ENCODE measurements at places on chromosomes 3 and 15.

- no peak for DNase-seq
Observed at GRCh38 chr3:30193625-30194044, 412.8 kb upstream of the TGFBR2 start.

DNA sequence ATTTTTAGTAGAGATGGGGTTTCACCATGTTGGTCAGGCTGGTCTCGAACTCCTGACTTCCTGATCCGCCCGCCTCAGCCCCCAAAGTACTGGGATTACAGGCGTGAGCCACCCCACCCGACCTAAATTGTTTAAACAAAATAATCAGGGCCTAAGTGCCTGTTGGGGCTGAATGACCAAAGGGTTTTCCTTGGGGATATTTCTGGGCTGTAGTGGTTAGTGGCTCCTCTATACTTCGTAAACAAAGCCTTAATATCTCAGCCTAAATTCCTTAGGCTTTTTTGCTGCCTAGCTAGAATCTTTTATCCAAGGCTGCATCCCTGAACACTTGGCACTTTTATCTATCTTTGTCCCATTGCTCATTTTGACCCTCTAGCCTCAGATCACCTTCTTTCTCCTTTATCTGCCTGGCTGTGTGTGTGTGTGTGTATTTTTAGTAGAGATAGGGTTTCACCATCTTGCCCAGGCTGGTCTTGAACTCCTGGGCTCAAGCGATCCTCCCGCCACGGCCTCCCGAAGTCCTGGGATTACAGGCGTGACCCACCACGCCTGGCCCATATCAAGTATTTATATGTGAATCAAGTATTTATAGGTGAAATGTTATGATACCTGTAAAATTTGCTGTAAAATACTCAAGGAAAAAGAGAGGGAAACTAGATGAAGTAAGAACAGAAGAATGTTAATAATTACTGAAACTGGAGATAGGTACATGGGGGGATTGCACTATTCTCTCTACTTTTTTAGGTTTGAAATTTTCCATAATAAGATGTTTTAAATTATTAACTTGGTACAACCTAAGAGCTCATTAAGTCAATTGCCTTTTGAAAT, 1.8 kb downstream of the NUSAP1 start:
- no peak for DNase-seq

GRCh38 chr3:14884665-14885064, 62.7 kb upstream of the NR2C2 start:
- DNase-seq: no peak

- DNase-seq: no peak
Observed at GRCh38 chr3:137148917-137149316, 191.1 kb downstream of the IL20RB start.

DNA sequence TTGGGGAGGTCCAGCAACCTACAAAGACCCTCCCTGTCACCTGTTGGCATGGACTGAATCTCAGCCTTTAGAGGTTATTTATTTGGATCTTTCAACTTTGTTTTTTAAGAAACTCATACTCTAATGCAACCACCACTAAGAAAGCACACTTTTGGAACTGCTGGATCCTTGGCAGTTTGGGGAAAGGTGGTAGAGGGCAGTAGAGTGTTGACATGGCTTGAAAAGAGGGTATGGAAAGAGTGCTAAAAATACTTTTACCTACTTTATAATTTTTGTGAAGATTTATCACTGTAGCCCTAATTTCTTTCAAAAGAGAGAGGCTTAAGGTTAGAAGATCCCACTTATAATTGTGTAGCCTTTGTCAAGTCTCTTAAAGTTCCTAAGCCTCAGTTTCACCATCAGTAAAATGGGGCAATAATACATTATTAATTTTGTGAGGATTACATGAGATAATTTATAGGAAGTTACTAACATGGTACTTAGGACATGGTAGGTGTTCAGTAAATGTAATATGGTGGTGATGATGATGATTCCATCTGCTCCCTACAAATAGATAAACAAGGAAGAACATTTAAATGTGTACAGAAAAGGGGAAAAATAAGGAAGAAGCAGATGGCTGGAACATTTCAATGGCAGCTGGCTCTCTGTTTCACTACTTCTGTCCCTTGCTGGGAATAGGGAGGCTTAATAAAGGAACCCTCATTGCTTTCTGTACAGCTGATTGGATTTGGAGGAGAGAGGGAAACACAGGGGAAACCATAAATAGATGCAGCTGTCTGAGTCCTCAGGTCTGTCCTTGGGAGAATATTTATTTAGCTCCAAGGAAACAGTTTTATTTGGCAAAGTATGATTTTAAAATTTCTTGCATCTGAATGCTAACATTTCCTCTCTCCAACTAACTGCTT, 208.4 kb upstream of the ADAMTS9 start:
- no peak for DNase-seq

- no peak for DNase-seq
Observed at GRCh38 chr3:11131371-11131770, 22.9 kb upstream of the HRH1 start.

DNA sequence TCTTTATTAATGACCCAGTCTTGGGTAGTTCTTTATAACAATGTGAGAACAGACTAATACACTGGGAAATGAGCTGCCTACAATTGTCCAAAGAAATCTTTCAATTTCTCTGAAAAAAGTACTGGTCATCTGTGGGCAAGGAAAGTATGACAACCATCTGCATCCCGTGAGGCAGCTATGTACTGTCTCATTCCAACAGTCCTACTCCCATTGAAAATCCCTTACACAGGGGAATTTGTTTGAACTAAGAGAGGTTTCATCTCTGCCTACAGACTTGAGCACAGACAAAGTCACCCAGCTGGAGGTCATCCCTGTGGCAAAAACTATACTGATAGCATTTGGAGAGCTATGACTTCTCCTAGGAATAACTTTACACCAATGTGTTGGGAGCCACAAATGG, 27.1 kb downstream of the SHC4 start:
- no peak for DNase-seq

DNA sequence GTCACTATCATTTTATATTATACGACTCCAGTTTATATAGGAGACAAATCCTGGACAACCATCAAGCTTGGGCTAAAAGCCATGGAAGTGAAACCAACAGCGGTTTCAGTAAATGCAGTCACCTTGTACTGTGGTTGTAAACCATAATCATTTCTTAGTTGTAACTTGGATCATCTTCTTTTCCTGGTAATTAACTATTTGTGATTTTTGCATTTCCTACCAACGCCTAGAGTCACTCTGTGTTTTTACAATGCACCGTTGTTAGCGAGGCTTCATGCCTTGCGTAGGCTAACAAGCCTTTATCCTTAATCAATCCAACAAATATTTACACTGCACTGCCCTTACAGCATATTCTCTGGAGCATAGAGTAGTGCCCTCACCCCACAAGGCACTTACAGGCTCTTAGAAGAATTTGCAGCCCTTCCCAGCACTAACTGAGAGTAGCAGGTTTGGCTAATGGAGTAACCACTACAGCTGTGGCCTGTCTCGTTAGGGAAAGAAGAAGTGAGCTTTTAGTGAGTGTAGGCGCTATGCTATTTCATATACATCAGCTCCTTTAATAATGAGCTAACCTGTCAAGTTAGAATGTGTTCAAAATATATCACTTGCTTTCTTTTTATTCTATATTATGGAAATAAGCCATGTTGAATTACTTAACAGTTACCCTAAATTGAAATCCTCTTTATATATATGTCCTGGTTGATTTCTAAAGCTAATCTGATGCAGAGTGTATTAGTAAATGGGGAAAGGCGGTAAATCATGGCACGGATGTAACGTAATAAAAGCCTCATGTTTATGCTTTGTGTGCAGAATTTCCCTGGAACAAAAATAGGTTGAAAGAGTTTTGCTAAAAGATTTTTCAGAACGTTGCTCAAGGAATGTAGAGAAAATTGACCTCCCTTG, 62.8 kb downstream of the ABHD2 start:
- DNase-seq: no peak

GRCh38 chr3:37984596-37984995, 6.0 kb upstream of the VILL start:
- DNase-seq: no peak

DNA sequence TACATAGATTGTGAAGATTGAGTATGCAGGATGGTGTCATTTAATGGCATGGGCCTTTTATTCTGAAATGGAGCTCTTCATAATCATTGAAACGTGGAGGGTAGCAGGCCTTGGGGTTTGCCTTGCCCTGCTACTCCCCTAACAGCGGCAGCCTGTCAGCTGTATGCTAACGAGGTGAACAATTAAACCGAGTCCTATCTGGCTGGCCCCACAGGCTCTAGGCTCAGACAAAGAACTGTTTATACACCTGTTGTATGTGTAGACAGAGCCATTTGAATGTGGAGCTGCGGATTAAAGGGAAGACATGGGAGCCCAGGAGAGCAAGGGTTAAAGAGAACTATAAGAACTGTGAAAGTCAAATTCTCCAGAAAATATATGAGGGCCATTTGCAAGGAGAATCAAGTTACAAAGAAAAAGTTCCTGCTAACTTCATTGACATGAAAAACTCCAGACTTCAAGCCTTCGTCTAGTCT, 116.7 kb upstream of the CGNL1 start:
- no peak for DNase-seq

GRCh38 chr15:70834999-70835398, 19.0 kb downstream of the LARP6 start:
- no peak for DNase-seq

- DNase-seq: no peak
Observed at GRCh38 chr3:193716150-193716549, 123.1 kb downstream of the OPA1 start.

DNA sequence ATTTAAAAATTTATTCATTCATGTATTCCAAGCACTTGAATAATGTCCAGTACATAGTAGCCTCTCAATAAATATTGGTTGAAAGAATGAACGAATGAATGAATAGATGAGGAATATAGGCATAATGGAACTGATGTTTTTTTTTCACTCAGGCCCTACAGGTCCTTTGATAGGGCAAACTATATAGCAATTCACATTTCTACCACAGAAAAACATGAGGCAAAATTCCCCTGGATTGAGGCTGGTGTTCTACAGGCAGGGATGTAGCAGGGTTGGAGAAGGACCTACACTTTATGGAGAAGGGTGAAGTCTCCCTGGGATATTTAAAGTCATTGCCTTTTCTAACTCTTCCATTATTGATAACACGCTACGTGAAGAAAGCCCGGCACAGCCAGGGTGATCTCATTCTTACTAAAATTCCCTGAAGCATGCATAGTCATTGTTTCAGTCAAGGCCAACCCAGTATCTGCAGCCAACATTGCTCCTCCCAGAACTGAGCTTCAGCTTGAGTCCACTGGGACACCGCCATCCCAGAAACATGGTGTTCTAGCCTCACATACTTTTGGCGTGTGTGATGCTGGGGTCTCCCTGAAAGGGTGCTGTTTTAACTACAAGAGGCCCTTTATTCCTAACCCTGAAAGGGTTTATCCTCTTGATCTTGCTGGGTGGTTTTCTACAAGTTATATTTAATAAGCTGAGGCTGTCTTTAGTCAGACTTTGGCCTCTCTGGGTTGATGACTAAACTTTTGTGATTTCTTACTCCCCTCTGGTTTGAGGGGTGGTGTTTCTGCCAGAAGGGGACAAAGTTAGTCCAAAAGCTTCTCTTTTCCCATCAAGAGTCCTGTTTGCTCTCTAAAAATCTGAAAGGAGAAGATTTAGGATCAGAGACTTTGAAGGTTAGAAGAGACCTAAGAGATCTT, 25.9 kb upstream of the FBN1 start:
- peak; percentile 96 for DNase-seq

- no peak for DNase-seq
Observed at GRCh38 chr3:38154625-38155255, 10.6 kb upstream of the OXSR1 start.

All from stromal cell of bone marrow (primary cell).